ENCODE measurements at places on chromosomes 6 and 20.

GRCh38 chr6:143575901-143576426, 64.4 kb upstream of the FUCA2 start:
- DNase-seq: no peak

- DNase-seq: no peak
These were observed 107.1 kb downstream of the ZDHHC14 start for GRCh38 chr6:157488058-157488457.

DNA sequence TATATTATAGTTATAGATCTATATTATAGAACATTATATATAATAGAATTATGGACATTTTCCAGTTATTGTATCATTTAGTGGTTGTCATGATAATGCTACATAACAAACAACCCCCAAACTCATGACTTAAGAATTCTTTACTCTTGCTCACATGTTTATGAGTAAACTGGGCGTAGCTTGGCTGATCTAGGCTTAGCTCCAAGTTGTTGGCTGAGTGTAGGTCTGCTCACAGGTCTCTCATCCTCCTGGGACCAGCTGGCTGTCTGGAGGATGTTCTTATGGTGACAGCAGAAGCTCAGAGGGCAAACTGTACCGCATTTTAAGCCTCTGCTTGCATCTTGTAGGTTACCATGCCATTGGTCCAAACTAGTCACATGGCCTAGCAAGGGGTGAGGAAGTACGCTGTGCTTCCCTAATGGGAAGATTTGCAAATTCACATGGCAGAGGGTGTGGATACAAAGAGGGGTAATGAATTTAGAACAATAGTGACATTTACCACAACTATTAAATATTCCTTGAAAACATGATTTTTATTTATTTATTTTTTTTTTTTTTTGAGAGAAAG, 34.2 kb downstream of the ARHGAP40 start:
- no peak for DNase-seq

- DNase-seq: no peak
These were observed 68.7 kb downstream of the FILIP1 start for GRCh38 chr6:75424618-75425548.

- no peak for DNase-seq
These were observed 302.0 kb downstream of the NRN1 start for GRCh38 chr6:5704708-5705107.

DNA sequence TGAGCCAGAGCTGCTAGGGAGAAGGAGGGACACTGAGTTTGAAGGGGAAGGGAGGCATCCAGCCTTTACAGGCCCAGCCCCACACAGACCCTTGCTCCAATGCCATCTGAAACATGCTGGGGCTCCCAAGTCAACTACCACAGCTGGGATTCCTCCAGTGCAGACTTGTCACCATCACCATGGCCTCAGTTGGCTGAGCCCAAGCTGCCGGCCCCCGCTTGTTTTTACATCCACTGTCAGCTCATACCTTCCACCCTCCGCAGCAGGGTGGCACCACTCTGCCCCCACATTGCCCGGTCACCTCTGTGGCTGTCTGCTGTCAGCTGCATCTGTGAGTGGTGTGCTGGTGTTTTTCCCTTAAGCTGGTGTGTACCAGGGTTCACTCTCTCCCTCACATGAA, 26.1 kb downstream of the GFOD1 start:
- no peak for DNase-seq

DNA sequence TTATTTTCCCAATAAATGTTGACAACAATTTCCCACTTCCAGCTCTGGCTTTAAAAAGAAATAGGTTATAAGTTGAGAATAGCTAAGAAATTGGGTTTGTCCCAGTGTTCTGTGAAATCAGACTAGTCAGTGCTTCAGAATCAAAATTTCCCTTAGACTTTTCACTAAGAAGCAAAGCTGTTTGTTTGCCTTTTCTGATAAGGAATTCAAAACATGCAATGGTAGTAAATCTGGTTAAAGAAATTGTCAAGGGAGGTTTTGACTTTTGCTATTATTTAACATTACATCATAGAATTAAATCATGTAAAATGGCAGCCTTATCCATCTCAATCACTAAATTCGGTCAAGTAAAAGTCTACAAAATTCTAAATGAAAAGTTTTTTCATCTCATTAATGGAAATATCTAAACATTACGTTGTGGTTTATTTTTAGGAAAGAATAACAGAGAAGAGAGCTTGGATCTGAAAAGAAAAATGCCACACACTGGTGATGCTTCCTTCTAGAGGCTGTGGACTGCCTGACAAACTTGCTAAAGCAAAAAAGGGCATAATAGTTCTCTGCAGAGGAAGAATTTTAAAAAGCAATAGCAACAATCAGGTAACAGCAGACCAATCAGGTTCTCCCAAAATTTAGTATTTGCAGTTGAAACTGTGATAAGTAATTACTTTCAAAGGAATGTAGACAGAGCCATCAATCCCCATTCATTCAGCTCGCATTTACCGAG, 36.4 kb downstream of the PLAGL1 start:
- DNase-seq: no peak

- DNase-seq: no peak
These were observed 1.3 kb downstream of the NKAIN2 start for GRCh38 chr6:123804787-123805540.

DNA sequence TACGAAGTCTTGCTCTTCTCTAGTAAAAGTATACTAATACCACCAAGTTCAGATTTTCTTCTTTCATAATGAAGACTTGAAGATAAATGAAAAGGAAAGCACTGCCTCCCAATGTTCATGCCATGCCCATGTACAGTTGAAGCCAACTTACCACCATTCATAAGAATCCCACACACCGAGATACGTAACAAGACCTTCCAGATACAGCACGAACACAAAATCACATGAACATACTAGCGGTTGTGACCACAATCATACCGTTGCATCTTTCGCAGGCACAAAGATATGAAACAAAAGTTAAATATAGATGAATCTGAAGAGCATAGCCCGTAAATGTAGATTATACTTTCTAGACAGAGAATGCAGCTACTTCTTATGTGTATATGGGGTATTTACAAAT, 412.5 kb downstream of the CBLN4 start:
- no peak for DNase-seq

DNA sequence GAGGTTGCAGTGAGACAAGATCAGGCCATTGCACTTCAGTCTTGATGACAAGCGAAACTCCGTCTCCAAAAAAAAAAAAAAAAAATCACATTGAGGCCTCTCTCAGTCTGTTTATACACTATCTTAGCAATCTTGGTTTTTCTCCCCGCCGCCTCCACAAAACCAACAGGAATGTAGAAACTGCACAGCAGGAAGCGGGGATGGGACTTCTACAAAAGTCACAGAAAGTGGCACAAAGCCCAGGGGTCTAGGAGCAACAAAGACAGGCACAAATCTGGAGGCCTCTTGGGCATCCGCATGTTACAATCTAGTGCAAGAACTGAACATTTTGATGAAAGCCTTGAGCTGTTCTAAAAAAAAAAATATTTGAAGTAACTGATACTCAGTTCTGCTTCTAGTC, 48.6 kb downstream of the KDM1B start:
- no peak for DNase-seq

- no peak for DNase-seq
These were observed 405.7 kb downstream of the RFPL4B start for GRCh38 chr6:112752791-112753190.

GRCh38 chr20:10672624-10673127, 1.1 kb downstream of the JAG1 start:
- peak; percentile 10 for DNase-seq

DNA sequence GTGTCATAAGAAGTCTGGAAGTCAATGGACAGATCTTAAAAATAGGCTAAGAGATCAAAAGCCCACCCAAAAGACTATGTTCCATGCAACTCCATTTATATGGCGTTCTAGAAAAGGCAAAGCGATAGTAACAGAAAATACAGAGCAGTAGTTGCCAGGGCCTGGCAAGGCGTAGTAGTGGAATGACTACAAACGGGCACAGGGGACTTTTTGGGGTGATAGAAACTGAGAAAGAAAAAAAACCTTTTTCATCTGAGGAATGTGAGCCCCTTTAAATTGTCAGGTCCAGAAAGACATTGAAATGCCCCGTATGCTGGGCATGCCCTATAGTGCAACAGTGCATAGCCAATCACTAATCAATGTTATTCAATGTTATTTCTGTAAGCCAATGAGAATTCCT, 47.2 kb upstream of the FAM50B start:
- no peak for DNase-seq

DNA sequence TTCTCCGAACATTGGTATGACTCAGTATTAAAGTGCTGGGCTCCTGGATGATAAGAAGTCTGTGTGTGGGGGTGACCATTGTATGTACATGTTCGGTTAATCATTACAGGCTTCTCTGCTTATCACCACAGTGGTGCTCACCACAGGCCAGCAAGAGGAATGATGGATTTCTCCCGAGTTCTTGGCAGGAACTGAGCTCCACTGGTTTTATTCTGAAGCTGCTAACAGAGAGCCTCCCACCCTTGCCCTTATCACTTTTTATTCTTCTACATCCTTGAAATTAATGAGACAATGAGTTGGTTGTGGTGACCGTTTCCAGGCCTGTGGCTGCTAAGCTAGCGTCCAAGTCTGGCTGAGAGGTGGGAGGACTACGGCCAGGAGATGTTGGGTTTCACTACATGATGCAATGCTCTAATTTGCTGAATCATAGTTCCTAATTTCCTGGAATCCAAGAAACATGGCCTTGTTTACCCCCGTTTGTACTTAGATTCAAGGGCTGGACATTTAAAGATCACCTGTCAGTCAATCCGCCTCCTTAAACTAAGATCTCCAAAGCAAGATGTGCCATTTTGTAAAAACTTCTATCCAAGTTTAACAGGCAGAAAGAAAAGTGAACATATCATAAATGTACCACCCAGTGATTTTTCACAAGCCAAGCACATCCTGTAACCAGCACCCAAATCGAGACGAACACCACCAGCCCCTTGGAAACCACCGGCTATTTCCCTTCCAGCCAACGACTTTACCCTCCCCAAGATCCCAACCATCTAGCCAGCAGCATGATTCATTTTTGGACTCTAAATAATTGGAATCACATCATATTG, 172.5 kb downstream of the FOXA2 start:
- DNase-seq: no peak

- no peak for DNase-seq
These were observed 168.3 kb upstream of the ECI2 start for GRCh38 chr6:4303638-4304037.

DNA sequence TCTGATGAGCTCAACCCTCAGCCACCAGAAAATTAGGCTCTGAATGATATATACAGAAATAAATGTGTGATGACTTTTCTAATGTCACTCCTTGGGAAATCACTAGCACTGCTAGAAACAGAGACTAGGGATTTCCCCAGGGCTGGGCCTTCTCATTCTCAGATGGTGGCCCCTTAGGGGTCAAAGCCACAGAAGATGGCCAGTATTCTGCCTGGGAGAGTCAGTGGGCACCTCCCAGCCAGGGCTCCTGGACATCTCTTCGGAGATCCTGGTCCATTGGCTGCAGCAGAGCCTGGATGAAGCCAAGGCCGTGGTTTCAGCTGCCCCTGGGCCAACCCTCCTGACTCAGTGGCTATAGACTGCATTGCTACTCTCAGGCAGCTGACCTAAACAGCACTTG, 276.9 kb upstream of the SUPT3H start:
- no peak for DNase-seq

DNA sequence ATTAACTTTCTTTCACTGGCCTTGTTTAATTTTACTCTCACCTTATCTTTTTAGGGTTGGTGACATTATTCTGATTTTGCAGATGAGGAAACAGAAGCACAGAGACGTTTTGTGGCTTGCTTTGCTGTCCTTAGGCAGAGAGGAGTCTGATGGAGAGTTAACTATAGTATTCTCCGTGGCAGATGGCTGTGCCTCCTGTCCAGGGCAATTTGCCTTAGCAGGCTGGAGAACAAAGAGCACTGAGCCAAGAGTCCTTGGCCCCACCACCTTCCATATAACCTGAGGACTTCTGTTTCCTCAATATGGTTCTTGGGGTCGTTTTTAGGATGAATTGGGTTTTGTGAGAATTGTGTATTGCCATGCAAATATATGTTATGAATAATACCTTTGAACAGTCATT, 71.4 kb upstream of the BACH2 start:
- DNase-seq: no peak

DNA sequence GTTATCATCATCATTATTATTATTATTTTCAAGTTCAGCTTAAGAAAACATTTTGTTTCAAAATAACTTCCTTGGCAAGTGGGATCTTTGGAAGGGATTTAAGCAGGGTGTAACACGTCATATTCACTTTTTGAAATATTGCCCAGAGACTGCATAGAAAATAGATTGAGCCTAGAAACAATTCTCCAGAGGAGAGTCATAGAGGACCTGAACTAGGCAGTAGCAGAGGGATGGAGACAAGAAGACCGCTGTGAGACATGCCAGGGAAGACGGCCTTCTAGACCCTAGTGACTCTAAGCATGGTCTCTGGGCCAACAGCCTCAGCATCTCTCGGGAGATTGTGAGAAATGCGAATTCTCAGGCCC, 55.5 kb downstream of the EDN1 start:
- DNase-seq: no peak

GRCh38 chr6:63919556-63920110, 284.0 kb downstream of the PHF3 start:
- no peak for DNase-seq

DNA sequence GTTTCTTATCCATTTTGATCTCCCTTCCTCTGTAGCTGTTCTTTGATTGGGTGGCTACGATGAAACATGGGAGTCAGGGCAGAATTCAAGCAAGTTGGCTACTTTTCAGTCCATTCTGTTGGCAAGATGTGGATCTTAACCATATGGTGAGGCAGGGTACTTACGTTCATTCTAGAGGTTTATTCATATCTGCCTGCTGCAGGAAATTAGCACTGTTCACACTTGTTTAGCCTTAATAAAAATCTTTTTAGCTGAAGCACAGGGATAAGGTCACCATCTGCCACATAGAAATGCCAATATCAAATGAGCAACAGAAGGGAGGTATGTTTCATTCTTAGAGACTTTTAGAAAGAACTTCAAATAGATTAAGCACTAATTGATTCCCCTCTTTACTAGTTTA, 83.9 kb downstream of the GRIK2 start:
- no peak for DNase-seq

GRCh38 chr6:169857343-169858292, 106.2 kb downstream of the ERMARD start:
- no peak for DNase-seq

DNA sequence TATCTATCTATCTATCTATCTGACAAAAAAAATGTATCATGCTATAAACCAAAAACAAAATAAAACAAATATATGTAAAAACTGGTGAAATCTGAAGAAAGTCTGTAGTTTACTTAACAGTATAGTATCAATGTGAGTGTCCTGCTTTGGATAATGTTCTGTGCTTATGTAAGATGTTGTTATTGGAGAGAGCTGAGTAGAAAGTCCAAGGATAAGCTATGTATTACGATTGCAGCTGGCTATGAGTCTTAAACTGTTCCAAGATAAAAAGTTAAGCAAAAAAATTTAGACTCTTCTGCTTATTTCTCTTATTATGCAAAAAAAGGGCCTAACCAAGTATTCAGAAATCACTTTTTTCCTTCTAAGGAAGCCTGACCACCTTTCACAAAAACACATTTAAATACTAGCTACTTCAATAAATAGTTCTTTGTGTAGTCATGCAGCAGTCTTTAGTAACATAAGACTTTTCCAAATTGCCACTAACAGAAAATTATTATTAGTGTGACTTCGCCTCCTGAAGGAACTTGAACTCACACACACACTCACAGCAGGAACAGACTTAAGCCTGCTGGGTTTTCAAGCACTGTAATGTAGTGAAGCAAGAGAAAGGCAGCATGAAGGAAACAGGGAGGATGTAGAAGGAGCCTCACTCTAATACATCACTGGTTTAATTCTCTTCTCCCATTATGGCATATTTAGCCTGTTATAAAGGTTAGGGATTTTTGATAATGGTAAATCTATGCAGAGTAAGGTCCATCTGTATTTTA, 265.8 kb upstream of the GJE1 start:
- DNase-seq: no peak

- no peak for DNase-seq
These were observed 400.7 kb downstream of the ZFAND3 start for GRCh38 chr6:38220069-38220723.
